ENCODE measurements at places on chromosomes 3 and 15. TPM values are rescaled to one million over a fixed set of nuclear protein-coding genes. Genes with fewer than 3 reads are reported as not detected.

Gene GOLGA8G
- not detected for total RNA-seq

Gene RTP1
- not detected for total RNA-seq

Gene MFSD1
- 95.7 TPM for total RNA-seq

Gene GOLGA6B
- total RNA-seq: not detected

Gene SAMD7
- total RNA-seq: not detected

Data from fibroblast of villous mesenchyme (primary cell).